Naive thymus-derived CD8-positive, alpha-beta T cell (primary cell): ENCODE measurements at places on chromosomes 7 and 10.

DNA sequence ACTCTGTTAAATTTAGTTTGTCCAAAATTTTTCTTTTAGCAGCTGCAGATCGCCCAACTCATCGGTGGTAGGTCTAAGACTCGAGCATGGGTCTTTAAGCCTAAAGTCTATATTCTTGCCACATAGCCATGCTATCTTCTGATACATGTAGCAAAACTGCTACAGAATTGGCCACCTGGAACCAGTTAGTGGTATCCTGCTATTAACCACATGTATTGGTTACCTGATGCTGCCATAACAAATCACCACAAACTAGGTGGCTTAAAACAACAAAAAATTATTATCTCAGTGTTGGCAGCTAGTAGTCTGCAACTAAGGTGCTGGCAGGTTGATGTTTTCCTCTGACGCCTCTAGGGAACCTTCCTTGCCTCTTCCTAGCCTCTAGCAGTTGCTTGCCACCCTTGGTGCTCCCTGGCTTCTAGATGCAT, 96.7 kb upstream of the PIK3CG start:
- DNase-seq = no peak
- no peaks in the 10 kb centered on the region for H3K27me3 ChIP-seq
- no peaks in the 10 kb centered on the region for H3K36me3 ChIP-seq

DNA sequence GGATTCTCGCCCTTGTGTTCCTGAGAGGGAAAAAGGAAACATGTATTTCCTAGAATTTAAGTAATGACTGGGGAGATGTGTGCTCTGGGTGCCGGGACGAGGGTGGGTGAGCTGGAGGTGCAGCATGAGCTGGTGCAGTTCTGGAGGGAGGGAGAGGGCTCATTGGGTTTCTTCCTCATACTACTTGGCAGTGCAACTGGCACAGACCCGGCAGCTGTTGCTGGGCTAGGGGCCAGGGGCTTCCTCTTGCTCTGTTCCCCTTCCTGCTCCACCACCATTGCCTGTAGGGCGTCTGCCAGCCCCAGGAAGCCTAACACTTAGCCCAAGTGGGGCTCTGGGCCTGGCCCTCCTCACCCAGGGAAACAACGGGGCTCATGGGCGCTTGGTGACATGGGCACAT, 5.9 kb downstream of the RET start:
- H3K4me1 ChIP-seq = no peaks in the 10 kb centered on the region
- no peak overlapping the region for H3K4me3 ChIP-seq
- no peak overlapping the region for H3K27ac ChIP-seq
- H3K27me3 ChIP-seq = peaks cover 13% of the 10 kb centered on the region
- DNase-seq = no peak

DNA sequence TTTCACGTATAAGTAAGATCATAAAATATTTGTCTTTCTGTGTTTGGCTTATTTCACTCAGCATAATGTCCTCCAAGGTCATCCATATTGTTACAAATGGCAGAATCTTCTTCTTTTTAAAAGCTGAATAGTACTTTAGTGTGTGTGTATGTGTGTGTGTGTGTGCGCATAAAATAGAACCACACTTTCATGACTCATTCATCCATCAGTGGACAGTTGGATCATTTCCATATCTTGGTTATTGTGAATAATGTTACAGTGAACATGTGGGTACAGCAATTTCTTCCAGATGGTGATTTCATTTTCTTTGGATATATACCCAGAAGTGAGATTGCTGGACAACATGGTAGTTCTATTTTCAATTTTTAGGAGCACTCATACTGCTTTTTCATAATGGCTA, 622.4 kb downstream of the NRG3 start:
- H3K4me3 ChIP-seq = no peak overlapping the region
- no peak for DNase-seq
- H3K27ac ChIP-seq = no peak overlapping the region
- H3K4me1 ChIP-seq = no peaks in the 10 kb centered on the region
- H3K36me3 ChIP-seq = no peaks in the 10 kb centered on the region
- no peaks in the 10 kb centered on the region for H3K27me3 ChIP-seq

- no peaks in the 10 kb centered on the region for H3K36me3 ChIP-seq
- DNase-seq = no peak
- H3K27ac ChIP-seq = no peak overlapping the region
- no peak overlapping the region for H3K4me3 ChIP-seq
- H3K4me1 ChIP-seq = no peaks in the 10 kb centered on the region
Observed at GRCh38 chr10:98076086-98076485, 45.7 kb upstream of the CRTAC1 start.

DNA sequence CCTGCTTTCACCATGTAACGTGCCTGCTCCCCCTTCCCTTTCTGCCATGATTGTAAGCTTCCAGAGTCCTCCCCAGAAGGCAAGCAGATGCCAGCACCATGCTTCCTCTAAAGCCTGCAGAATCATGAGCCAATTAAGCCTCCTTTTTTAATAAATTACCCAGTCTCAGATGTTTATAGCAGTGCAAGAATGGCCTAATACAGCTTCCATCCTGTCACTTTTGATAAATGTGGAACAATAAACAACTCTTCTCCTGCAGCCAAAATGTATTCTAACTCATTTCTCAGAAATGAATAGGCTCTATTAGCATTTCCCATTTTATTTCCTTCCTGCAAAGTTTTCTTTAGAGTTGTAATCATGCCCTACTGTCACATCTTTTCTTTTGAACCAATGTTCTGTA, 43.4 kb downstream of the C7orf25 start:
- peaks cover 22% of the 10 kb centered on the region for H3K27me3 ChIP-seq
- H3K4me3 ChIP-seq = no peak overlapping the region
- peaks cover 3% of the 10 kb centered on the region for H3K4me1 ChIP-seq

GRCh38 chr10:114822444-114823076, 980 bp downstream of the FHIP2A start:
- H3K4me3 ChIP-seq = peak overlapping the region; percentile 89
- H3K4me1 ChIP-seq = peaks cover 18% of the 10 kb centered on the region
- peak overlapping the region; percentile 95 for H3K27ac ChIP-seq
- H3K36me3 ChIP-seq = peaks cover 7% of the 10 kb centered on the region
- H3K27me3 ChIP-seq = peaks cover 7% of the 10 kb centered on the region

- no peak for DNase-seq
- no peak overlapping the region for H3K4me3 ChIP-seq
- peaks cover 51% of the 10 kb centered on the region for H3K4me1 ChIP-seq
- H3K36me3 ChIP-seq = no peaks in the 10 kb centered on the region
Observed at GRCh38 chr10:103759100-103759781, 96.1 kb downstream of the SH3PXD2A start.

DNA sequence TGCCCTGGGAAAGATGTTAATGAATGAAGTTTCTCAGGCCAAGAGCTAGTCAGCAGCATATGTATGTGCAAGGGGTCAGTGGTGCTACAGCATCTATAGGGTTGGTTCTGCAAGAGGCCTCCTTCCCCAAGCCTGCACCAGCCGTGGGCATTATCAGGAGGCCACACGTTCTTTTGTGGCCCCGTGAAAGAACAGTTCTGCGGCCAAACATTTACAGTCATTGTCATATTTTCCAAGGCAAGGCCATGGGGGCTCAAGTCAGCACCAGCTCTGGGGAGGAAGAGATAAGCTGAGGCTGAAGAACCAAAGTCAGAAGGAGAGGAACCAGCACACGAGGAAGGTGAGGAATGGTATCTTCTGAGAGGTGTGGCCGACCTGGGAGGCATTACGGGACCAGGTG, 54.4 kb upstream of the TMEM72 start:
- H3K4me1 ChIP-seq = no peaks in the 10 kb centered on the region
- no peak overlapping the region for H3K27ac ChIP-seq
- no peak overlapping the region for H3K4me3 ChIP-seq
- H3K27me3 ChIP-seq = peaks cover 8% of the 10 kb centered on the region
- no peaks in the 10 kb centered on the region for H3K36me3 ChIP-seq

GRCh38 chr7:43650457-43651052, 67.6 kb downstream of the STK17A start:
- peaks cover 13% of the 10 kb centered on the region for H3K36me3 ChIP-seq
- no peaks in the 10 kb centered on the region for H3K27me3 ChIP-seq
- H3K27ac ChIP-seq = peak overlapping the region; percentile 100
- H3K4me3 ChIP-seq = peak overlapping the region; percentile 77

DNA sequence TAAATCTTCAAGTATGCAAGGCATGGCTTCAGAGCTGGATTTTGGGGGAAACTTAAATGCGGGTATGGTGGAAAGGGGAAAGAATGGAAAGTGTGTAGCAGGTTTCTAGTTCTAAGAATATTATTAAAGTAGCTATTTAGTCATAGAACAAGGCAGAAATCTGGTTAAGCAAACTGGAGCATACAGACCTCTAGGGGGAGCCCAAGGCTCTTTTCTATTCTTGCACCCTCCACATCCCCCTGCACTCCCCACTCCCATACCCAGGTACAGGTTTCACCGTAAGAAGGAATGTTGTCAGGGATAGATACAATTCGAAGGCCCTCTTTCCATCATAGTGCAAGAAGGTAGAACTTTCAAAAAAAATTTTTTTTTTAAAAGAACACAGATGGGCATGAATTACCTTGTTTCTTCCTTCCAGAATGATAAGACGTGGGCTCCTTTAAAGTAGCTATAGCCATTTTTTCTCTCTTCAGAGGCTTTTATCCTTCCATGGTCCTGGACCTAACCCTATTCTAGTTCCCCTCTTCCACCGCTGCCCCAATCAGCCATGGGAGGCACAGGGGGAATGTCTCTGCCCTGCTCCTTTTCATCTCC, 41.5 kb upstream of the SMIM30 start:
- H3K27ac ChIP-seq = no peak overlapping the region
- peaks cover 8% of the 10 kb centered on the region for H3K27me3 ChIP-seq
- no peaks in the 10 kb centered on the region for H3K36me3 ChIP-seq
- H3K4me1 ChIP-seq = no peaks in the 10 kb centered on the region
- H3K4me3 ChIP-seq = no peak overlapping the region

DNA sequence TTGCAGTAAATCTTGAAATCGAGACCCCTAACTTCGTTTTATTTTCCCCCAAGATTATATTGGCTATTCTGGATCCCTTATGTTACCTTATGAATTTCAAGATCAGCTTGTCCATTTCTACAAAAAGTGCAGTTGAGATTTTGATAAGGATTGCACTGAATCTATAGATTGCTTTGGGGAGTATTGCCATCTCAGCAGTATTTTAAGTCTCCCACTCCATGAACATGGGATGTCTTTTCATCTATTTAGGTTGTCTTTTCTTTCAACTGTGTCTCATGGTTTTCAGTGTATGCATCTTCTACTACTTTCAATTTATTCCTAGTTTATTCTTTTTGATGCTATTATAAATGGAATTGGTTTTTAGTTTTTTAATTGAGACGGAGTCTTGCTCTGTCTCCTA, 89.6 kb downstream of the EZH2 start:
- H3K4me3 ChIP-seq = no peak overlapping the region
- no peaks in the 10 kb centered on the region for H3K4me1 ChIP-seq
- H3K27ac ChIP-seq = no peak overlapping the region

GRCh38 chr7:157801971-157802675, 465.3 kb downstream of the DNAJB6 start:
- no peak overlapping the region for H3K4me3 ChIP-seq
- no peaks in the 10 kb centered on the region for H3K36me3 ChIP-seq
- H3K27ac ChIP-seq = no peak overlapping the region
- DNase-seq = no peak

- peaks cover 7% of the 10 kb centered on the region for H3K4me1 ChIP-seq
- no peak overlapping the region for H3K4me3 ChIP-seq
- peaks cover 5% of the 10 kb centered on the region for H3K36me3 ChIP-seq
- peaks cover 48% of the 10 kb centered on the region for H3K27me3 ChIP-seq
Observed at GRCh38 chr7:25968205-25968993, 183.6 kb upstream of the NFE2L3 start.

DNA sequence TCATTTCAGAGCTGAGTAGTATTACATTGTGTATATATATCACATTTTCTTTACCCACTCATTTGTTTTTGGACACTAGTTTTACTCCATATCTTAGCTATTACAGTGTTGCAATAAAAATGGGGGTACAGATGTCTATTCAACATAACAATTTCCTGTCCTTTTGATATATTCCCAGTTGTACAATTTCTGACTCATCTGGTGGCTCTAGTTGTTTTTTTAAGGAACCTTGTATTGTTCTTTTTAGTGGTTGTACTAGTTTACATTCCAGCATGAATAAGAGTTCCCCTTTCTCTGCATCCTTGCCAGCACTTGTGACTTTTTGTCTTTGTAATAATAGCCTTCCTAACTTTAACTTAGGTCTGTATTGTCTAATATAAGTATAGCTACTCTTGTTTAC, 739.9 kb downstream of the XPNPEP1 start:
- no peaks in the 10 kb centered on the region for H3K4me1 ChIP-seq
- H3K27ac ChIP-seq = no peak overlapping the region
- H3K27me3 ChIP-seq = no peaks in the 10 kb centered on the region
- no peak overlapping the region for H3K4me3 ChIP-seq
- DNase-seq = no peak
